ENCODE measurements at places on chromosomes 6 and 20.
A peak's percentile ranks its signal among the peaks of the same experiment; 100 is the strongest.

GRCh38 chr6:145850671-145851070 lies 36.1 kb upstream of the FBXO30 start:
- no peak for DNase-seq

DNA sequence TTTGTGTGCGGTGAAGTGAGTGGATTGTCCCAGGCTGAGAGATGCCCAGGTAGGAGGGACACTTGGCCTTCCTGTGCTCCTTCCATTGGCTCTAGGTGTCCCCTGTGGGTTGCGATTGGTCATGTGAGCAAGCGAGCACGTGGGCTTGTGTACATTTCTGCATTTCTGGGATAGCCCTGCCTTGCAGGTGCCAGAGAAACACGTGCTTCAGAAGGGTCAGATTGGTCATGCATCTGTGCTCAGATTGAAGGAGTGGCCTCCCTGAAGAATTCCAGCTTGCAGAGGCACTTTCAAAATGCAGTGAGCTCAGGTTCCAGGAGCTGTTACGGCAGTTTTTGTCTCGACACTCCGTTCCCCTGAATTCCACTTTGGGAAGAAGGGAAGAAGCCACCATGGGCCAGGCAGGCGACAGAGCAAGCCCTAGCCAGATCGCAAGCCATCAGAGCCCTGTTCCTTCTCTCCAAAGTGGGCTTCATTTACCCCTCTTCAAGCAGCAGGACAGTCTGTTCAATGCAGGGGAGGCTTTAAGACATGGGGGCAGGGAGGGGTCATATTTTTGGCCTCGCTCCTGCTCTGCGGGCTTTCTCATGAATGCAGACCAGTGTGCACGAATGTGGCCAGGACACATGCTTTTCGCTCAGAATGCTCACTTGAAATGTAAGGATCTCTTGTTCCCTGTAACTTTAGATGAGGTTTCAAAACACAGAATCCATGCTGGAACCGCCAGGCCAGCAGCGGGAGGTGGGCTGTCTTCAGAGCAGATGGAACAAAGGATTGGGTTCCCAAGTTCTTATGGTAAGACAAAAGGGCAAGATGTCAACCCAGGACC lies 78.6 kb upstream of the AKAP12 start:
- no peak for DNase-seq

- no peak for DNase-seq
Observed at GRCh38 chr20:64232794-64233193, 22.8 kb upstream of the PCMTD2 start.

DNA sequence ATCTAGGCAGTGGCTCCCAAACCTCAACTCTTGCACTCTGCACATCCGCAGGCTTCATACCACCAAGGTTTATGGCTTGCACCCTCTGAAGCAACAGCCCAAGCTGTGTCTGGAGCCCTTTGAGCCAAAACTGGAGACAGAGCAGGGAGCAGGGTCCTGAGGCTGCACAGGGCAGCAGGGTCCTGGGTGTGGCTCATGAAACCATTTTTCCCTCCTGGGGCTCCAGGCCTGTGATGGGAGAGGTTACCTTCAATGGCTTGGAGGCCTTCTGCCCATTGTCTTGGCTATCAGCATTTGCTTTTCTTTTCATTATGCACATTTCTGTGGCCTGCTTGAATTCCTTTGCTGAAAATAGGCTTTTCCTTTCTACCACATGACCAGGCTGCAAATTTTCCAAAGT lies 6.3 kb upstream of the FAM184A start:
- no peak for DNase-seq

DNA sequence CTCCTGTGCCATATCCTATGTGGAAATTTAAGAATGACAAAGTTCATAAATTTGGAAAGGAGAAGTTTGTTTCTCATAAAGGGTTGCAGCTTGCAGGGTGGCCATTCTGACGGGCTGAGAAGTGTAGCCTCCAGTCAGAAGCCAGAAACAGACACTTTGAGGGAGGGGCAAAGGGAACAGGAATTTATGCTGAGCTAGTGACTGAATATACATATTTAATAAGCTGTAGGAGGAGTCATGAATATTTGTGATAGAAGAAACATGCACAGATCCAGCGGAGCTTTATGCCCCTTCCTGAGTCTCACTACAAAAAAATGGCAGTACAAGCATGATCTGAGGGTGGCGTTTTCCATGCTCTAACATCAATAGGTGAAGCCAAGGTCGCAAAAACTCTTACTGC lies 798.3 kb downstream of the KIF16B start:
- DNase-seq = no peak

GRCh38 chr6:131173680-131174079 lies 38.4 kb downstream of the AKAP7 start:
- peak; percentile 9 for DNase-seq

- peak; percentile 29 for DNase-seq
Observed at GRCh38 chr6:110357664-110358552, at the start of gene METTL24. TSS of gene METTL24 (minus strand) at chr6:110358349. CDS start at chr6:110358272, 77 bp downstream.

DNA sequence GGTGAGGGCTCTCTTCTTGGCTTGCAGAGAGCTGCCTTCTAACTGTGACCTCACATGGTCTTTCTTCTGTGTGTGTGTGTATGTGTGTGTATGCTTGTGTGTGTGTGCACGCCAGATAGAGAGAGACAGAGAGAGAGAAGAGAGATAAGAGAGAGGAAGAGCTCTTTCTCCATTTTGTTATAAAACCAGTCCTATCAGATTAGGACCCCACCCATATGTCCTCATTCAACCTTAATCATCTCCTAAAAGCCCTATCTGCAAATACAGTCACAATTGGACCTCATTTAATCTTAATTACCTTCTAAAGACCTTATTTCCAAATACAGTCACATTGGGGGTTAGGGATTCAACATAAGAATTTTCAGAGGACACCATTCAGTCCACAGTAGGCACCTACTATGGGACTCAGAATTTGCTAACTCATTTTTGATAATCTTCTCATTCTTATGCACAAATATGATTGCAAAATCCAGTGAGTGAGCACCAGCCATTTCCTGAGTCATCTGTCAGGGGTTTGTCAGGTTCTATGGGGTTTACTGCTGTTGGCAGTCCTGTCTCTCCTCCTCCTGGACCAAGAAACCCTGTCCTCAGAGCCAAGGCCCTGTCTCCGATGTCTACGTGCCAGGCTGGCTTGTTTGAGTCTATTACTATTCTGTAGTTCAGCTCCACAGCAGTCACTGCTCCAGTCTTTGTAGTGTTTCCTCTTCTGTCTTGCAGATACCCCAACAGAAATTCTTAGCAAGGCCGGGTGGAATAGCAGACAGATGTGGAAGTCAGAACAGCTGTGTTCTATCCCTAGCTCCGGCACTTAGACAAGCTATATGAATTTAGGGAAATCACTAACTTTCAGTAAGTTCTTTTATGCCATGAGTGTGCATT lies 59.0 kb upstream of the FAM184A start:
- no peak for DNase-seq

Data from AG08396 (cell line).